ENCODE measurements at places on chromosomes 1 and 21.

DNA sequence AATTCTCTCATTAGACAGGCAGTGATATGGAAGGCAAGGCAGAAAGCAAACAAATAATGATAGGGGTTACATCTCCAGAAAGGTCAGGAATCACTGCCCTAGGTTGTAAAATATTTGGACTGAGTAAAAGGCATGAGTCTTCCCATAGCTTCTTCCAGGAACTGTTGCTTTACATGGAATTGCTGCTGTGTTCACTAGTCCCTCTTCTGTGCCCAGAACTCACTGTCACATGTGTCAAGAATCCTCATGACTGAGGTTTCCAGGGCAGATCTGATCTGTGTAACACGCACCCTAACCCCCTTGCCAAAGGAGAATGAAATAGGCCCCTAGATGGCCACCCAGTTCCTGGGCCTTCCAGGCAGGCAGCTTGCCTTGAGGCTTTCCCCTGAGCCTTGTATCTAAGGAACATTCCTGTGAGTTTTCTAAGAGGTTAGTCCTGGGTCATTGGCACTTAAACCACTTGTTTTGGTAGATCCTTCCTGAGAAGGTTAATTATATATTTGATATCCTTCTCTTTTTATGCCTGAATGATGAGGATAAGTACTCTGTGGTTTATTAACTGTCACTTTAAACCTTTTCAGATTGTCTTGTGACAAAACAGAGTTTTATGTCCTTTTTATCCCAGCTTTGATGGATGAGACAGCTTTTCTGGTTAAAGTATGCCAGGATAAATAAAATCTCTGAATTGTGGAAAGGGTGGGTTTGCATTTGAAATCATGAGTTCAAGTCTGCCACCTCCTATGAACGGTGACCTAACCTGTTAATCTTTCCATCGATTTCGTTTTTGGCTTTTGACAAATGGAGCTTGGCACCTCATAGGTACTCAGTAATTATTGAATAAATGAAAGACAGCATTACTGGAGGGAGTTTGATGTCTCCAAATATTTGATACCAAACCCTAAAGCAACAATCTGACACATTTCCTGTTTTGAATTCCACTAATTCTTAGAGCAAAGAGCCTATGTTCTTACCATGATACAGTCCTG lies 163.3 kb downstream of the DHRS3 start:
- DNase-seq = no peak

DNA sequence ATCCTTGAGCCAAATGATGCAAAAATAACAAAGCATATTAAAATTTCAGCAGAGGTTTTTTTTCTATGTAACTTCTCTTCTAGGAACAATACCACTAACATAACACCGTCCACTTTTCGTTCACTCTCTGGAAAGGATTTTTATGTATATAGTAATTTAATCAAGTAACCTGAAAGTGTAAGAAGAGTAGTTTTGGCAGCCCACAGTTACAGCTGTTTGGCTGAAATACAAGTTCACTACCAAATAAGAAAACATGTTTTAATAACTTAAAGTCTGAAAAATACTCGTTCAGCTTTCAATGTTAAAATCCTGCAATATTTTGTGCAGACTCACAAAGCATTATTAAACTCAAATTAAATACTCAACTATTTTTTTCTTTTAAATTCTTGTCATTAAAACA lies 896.8 kb upstream of the ADGRL4 start:
- DNase-seq = no peak

DNA sequence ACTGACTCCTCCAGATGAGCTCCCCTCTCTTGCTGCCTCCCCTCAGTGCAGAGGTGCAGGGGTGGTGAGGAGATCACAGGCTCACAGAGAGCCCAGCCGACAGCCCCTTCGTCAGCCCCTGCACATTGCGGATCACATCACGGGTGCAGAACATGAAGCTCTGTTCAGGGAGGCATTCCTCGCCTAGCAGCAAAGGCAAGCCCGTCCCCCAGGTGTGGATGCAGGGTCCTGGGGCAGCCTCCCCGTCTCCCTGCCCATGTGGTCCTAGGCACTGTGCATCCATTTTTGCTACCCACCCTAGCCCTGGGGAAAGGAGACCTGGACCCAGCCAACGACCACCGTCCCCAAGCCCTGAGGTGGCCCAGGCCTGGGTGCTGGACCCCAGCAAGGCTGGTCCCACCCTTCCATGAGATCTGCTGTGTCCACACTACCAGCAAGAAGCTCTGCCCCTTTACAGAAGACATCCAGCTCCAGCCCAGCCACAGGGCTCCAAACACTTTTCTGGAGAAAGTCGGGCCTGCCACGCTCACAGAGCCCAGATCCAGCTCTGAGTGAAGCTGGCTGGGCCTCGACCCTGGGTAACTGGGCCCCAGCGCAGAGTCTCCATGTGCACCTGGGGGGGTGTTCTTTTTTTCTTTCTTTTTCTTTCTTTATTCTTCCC lies 248.7 kb downstream of the NPHP4 start:
- DNase-seq = no peak

DNA sequence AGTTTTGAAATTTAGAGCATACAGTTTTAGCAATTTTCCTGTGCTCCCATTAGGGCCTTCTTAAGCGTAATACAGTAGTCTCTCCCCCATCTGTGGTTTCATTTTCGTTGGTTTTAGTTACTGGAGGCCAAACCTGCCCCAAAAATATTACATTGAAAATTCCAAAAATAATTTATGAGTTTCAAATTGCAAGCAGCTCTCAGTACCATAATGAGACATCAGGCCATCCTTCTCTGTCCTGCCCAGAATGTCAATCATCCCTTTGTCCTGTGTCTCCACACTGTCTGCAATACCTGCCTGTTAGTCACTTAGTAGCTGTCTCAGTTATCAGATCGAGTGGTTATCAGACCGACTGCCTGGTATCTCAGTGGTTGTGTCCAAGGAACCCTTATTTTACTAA lies 45.4 kb downstream of the ADSS2 start:
- no peak for DNase-seq

- no peak for DNase-seq
Observed at GRCh38 chr1:225447650-225448089, 19.8 kb upstream of the LBR start.

- DNase-seq = no peak
Observed at GRCh38 chr1:93446837-93447451, 974 bp upstream of the FNBP1L start.

DNA sequence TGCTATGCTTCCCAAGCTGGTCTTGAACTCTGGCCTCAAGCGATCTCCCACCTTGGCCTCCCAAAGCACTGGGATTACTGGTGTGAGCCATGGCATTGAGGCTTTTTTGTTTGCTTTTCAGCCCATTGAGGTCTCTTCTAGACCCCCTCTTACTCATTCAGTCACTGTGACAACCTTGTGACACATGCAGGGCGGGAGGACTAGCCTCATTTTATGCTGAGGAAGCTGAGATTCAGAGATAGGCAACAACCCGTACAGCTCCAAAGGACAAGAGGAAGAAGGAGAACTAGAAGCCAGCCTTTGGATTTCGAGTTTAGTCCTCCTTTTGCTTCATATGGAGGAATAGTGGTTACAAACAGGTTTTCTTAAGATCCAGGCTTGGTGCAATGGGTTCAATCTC lies 83.9 kb upstream of the WDR26 start:
- DNase-seq = no peak

DNA sequence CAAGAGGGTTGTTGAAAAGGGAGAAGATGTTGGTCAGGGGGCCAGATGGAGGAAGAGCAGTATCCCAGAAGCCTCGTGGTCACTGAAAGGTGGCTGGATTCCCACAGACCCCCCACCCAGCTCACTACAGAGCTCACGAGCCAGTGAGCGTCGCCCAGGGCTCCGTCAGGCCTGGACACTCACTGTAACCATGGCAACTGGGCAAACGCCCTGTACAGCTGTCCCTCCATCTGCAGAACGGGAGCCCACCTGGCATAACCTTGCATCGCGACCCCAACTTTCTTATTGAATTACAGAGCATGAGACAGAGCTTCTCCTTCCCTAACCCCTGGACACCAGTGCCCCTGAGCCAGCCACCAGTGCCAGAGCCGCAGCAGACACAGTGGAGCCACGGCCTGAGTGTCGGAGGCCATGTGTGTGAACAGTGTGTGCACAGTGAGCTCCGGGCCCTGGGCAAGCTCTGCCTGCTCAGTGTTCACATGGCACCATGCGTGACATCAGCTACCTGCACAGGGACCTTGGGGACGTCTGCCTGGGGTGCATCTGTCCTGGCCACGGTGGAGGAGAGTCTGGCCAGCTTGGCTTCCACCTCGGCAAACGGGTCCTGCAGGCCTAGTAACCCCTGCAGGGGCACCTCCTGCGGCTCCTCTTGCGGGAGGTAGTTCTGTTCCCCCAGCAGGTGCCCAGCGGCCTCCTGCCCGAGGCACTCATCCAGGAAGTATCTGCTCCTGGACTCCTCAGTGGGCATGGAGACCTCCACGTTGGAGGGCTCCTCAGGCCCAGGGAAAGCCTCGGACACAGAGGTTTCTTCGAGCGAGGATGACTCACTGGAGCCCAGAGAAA lies 25.9 kb upstream of the DDOST start:
- no peak for DNase-seq

DNA sequence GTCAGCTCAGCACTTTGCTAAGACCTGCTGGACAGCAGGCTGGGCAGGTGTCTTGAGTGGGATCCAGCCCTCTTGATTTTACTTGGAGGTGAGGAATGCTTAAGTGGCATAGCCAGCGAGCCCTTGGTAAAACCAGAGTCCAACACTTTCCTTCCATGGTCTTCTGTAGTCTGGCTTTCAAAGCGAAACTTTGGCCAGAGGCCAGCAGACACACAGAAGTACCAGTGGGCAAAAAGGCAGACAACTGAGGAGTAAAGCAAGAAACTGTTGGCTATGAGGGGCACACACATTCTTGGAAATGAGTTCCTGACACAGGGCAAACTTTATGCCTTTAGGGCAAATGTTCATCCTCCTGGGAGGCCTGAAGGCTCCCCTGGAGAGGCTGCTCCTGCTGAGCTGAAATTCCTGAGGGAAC lies 281.0 kb upstream of the POU3F1 start:
- DNase-seq = no peak

- DNase-seq = no peak
Observed at GRCh38 chr1:174448974-174449373, 1.2 kb downstream of the GPR52 start.

DNA sequence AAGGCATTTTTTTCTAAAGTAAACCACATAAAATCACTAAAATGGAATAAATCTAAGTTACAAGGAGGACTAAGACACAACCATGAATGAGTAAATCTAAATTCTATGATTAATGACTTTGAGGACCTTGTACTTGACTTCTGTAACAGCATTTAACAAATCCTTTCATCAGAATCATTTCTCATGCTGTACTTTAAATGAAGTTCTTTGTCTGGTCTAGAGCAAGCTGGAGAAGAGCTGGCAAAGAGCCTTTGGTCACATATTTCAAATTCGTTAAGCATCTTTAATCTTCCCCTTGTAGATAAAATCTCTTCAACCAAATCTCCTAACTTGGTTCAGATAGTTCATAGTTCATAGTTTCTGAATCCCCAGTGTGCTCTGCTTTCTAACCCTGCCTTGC lies 405.4 kb downstream of the PTPRC start:
- no peak for DNase-seq

- DNase-seq = no peak
Observed at GRCh38 chr21:15397258-15397657, 332.5 kb upstream of the NRIP1 start.

DNA sequence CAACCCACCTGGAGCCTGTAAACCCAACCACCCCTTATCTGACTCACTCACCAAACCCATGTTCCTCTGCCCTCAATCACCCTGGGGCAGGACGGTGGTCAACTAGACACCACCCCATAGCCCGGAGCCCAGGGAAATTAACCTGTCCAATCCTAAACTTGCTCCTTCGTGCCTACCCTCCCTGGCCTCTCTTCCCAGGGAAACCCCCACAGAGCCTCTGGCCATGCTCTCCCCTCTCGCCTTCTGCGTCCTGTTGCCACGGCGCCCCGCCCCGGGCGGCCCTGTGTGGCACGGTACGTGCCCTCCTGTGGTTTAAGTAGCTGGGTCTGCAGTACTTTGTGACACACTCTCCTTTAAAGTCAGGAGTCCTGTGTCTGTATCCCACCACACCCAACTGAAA lies 4.0 kb upstream of the FTCD start:
- no peak for DNase-seq

DNA sequence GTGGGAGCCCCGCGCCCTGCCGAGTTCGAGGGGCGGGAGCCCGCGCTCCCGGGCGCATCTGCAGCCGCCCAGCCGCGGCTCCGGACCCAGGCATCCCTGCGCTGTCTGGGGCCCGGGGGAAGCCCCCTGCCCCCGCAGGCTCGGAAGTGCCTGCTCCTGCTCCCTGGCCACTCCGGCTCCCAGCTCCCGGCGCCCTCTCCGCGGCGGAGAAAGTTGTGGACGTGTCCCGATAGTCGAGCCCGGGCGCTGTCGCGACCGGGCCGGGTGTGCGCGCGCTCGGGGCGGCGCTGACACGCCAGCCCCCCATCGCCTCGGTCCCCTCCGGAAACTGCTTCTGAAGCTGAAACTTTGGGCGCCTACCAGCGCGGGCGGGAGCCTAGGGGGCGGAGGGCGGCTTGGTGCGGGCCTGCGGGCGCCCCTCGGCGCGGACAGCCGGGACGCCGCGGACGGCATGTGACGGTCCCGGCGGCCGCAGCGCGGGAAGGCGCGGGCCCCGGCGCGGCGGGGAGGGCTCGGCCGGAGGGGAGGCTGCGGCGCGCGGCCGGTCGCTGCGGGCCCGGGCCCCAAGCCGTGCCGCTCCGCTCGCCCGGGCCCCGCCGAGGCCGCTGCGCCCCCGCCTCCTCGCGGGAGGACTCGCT lies 515 bp downstream of the MAN1C1 start:
- no peak for DNase-seq

GRCh38 chr1:31871703-31872102 lies 55.9 kb upstream of the SPOCD1 start:
- DNase-seq = no peak

DNA sequence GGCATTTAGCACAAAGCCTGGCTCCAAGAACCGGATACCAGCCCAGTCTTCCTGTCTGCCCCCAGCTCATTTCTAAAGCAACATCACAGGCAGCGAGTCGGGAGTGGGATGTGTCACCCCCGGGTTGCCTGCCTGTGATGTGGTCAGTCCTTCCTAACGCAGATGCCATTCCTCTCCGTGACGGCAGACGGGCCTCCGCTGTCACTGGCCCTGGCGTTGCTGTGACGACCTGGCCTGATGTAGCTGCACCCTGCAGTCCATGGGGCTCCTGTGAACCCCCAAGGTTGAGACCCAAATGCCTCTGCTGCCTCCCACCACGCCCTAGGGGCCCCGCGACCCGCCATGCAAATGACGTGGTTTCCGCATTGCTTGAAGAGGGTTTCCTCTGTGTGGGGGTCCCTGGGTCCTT lies 12.3 kb downstream of the TNFRSF1B start:
- DNase-seq = peak; percentile 80

DNA sequence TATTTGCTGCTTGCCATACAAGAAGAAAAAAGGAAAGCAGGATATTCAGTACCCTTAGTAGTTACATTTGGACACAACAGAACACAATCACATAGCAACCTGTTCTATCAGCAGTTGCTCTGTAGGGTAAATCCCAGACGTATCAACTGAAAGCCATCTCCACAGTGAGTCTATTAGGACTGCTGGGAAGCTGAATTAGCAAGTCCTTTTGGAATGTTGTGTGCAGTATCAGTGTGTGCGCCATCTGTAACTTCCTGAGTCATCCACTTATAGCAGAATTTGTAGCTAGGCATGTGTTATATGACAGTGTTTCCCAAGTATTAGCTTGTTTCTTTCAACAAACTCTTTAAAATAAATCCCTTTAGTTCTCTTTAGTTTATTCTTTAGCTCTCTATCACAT lies 21.3 kb downstream of the CCDC30 start:
- DNase-seq = no peak

GRCh38 chr1:169595764-169596711 lies 9.8 kb upstream of the F5 start:
- no peak for DNase-seq

All from stimulated activated CD4-positive, alpha-beta T cell treated with anti-CD3 and anti-CD28 coated beads, Interleukin-4, amount 100 ng/mL, for 48 hours (primary cell).